Activated CD4-positive, alpha-beta T cell treated with anti-CD3 and anti-CD28 coated beads, Interleukin-2, amount 50 U/mL, for 1 hour (primary cell): ENCODE measurements at places on chromosomes 12 and 14.

DNA sequence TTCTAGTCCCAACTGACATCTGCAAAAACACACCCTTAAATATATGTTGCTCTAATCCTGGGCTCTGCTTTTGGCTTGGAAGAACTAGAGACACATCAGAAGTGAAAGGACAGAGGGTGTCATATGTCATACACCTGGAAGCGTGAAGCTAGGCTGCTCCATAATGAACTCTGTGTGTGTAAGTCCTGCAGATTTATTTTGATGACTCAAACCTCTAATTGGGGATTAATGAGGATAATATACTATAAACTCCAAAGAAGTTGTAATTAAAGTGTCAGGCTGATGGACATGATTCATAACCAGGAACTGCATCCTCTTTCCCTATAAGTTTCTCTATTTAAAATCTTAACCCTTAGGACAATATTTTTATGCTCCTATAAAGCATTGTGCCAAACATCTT lies 4.4 kb upstream of the KCNK10 start:
- no peak for DNase-seq

DNA sequence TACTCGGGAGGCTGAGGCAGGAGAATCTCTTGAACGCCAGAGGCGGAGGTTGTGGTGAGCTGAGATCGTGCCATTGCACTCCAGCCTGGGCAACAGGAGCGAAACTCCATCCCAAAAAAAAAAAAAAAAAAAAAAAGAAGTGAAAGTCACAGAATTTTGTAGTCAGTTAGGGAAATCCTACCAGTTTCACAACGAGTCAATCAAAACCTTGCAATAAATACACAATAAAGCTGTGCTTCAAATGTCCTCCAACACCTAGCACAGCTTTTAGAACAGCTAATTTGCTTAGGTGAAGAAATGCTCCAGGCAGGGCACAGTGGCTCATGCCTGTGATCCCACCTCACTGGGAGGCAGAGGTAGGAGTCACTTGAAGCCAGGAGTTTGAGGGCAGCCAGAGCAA lies 112.8 kb upstream of the ATF7IP start:
- no peak for DNase-seq

DNA sequence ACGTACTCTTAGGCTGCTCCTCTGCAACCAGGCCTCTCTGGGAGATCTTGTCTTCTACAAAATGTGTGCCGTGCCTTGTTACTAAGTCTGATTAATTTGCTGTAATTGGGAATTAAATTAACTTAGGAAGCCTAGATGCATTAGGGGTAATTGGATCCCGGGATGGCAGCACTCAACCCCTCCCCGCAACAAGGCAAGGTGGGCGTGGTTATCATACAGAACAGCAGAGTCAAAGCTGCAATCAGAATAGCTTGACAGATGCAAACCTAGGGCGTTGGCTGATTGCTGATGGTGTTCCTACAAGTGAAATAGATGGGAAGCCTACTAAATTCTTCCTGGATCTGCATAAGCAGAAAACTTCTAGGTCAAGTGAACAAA lies 34.5 kb upstream of the NFYB start:
- DNase-seq, result no peak

DNA sequence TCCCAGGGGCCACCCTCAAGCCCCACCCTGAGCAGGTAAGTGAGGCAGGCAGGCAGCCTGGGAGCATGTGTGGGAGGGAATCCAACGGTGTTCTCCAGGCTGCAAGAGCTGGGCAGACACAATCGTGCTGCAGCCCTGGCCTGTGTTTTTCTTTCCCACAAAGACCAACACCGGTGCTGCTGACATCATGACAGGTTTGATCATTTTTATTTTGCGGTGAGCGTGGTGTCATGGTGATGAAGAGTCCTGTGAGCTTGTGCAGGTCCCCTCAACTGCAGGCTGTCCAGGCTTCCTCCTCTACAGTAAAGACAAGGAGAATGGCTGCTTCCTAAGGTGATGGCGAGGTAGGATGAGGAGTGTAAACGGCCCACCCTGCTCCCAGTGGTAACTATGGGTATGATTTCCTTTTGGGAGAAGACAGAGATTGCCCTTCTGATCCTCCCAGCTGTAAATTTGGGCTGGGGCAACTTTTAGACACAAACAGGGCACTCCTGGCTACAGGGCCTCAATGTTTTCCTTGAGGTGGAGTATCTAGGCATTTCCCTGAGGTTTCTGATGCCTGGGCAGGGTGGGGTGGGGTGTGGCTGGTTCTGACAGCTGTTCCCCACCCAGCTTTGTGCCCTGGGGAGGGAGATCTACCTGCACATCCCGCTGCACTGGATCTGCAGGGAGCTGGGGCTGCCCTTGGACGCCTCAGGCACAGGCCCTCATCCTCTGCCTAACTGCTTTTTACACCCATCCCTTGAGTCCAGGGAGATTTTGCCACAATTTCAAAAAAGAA lies 109.1 kb downstream of the VCPKMT start:
- no peak for DNase-seq

DNA sequence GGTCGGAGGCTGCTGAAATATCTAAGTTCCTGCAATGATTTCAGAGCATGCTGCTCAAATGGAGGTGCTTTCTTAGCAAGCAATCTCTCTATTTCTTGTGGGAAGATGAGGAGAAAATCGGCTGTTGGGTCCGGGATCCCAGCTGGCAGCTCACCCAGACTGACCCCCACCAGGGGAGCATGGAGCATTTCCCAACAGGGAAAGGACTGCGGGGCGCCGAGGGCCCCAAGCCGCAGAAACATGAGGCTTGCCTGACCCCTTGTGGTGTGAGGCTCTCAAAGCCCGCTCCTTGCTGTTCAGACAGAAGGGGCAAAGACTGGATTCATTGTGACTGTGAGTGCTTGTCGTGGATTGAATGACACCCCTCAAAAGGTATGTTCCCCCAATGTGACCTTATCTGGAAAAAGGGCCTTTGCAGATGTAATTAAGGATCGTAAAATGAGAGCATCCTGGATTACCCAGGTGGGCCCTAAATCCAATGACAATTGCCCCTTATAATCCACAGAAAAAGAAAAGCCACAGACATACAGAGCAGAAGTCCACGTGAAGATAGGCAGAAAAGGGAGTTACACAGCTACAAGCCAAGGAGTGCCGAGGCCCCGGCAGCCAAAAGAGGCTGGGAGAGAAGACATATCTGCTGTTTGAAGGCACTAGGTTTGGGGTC lies 116.3 kb upstream of the VASH1 start:
- DNase-seq, result no peak

- no peak for DNase-seq
Measured at GRCh38 chr12:45304514-45305178, 88.8 kb downstream of the ANO6 start.

- DNase-seq, result no peak
Measured at GRCh38 chr12:96368233-96368632, 32.0 kb downstream of the CDK17 start.

DNA sequence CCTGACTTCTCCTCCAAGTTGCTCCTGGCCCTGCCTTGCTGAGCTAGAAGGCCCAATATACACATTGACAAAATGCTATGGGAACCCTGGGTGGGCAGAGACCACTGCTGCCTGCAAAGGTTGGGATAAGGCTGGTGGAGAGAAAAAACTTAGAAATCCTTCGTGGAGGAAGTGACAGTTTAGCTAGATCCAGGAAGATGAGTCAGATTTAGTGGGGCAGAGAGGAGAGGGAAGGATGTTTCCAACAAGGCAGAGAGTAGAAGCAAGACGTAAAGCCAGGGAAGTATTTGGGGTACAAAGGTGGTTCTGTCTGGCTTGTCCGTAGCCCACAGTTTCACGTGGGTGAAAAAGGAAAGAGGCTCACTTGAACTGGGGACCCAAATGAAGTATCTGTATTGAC lies 69.0 kb upstream of the CLMN start:
- DNase-seq, result no peak

GRCh38 chr14:59343585-59343984 lies 121.6 kb downstream of the GPR135 start:
- no peak for DNase-seq

GRCh38 chr12:56258068-56258819 lies at the start of gene ANKRD52:
TSS of gene ANKRD52 (minus strand) at chr12:56258384. CDS start at chr12:56258269, 115 bp downstream.
- DNase-seq, result peak; percentile 77

DNA sequence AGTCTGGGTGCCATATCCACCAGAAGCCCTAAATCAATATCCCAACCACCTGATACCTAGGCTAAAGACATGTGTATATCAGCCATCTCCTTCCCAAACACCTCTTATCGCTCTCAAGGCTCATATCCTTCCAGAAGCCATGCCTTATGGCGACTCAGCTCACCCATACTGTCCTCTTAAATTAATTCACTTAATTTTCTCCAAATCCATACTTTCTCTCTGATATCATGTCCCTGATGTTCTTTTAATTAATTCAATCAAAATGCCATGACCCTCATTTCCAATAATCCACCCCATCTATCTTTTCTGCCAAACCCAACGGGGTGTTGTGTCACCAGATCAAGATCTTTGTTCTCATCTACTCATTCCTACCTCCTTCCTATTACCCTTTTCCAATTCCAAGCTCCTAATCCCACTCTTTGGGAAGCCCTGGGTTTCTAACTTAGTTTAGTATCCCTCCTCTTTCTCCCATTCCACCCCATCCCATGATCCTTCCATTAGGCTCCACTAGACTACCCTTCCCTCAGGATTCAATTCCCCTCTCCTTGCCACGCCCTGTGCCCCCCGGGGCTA lies 723 bp downstream of the ATF7 start:
- DNase-seq, result no peak

GRCh38 chr12:80792861-80793260 lies 76.1 kb downstream of the MYF5 start:
- no peak for DNase-seq

- DNase-seq, result no peak
Measured at GRCh38 chr12:54273981-54274380, 5.9 kb downstream of the CBX5 start.

- no peak for DNase-seq
Measured at GRCh38 chr14:100989924-100990323, 86.4 kb upstream of the RTL1 start.

GRCh38 chr12:9636851-9637206 lies 29.1 kb upstream of the KLRB1 start:
- DNase-seq, result no peak

- DNase-seq, result no peak
Measured at GRCh38 chr12:102811110-102811737, 105.8 kb downstream of the PAH start.

- no peak for DNase-seq
Measured at GRCh38 chr12:110141389-110141788, 17.2 kb downstream of the IFT81 start.

DNA sequence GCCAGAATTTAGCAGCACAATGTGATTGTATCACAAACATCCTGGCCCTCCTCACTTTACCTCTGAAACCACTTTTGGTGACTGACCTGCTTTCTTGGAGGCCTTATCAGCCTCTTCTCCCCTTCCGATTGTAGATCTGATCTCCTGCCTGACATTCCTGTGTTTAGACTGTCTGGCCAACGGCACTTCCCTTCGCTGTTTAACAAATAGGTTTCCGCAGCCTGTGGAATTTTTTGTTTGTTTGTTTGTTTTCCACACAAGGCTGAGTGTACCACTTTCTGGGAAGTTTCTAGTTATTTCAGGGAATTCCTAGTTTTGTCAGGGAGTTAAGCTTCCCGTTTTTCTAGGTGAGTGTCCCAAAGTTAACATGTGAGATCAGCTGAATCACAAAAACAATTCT lies 65.9 kb upstream of the CDKN3 start:
- DNase-seq, result no peak

DNA sequence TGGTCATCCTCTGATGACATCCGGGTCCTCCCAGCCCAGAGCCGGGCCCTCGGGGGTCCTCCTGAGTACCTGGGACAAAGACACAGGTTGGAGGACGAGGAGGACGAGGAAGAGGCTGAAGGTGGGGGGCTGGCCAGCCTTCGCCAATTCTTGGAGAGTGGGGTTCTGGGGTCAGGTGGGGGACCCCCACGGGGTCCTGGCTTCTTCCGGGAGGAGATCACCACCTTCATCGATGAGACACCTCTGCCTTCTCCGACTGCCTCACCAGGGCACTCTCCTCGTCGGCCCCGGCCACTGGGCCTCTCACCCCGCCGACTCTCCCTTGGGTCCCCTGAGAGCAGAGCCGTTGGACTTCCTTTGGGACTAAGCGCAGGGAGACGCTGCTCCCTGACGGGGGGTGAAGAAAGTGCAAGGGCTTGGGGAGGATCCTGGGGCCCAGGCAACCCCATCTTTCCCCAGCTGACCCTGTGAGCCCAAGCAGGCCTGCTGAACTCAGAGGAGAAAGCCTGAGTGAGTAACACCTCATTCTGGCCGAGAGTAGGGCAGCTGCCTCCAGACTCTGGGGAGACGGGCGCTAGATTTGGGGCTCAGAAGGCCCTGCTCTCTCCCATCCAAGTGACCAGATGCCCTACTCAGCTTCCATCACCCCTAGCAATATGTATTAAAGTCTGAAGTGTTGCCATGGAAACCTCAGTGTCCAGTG lies 1.3 kb upstream of the P3H3 start:
- no peak for DNase-seq

- DNase-seq, result no peak
Measured at GRCh38 chr14:105591052-105591451, 64.7 kb downstream of the TMEM121 start.

DNA sequence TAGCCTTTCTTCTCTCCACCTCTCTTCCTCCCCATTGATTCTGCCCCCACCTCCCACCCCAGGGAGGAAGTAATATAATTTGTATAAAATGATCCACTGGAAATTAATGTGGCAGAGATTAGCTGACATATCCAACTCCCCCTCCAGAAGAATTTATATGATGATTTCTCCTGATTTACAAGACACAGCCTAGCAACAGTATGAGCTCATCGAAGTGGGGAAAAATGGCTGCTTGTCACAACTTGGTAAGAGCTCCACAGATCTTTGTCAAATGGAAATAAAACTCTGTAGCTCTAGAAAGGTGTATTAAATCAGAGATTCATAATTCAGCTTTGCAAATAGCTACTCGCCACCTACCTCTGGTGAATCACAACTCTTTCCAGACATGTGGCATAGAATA lies 195.7 kb downstream of the NOVA1 start:
- DNase-seq, result no peak

- no peak for DNase-seq
Measured at GRCh38 chr12:102638777-102639176, 158.4 kb upstream of the IGF1 start.

DNA sequence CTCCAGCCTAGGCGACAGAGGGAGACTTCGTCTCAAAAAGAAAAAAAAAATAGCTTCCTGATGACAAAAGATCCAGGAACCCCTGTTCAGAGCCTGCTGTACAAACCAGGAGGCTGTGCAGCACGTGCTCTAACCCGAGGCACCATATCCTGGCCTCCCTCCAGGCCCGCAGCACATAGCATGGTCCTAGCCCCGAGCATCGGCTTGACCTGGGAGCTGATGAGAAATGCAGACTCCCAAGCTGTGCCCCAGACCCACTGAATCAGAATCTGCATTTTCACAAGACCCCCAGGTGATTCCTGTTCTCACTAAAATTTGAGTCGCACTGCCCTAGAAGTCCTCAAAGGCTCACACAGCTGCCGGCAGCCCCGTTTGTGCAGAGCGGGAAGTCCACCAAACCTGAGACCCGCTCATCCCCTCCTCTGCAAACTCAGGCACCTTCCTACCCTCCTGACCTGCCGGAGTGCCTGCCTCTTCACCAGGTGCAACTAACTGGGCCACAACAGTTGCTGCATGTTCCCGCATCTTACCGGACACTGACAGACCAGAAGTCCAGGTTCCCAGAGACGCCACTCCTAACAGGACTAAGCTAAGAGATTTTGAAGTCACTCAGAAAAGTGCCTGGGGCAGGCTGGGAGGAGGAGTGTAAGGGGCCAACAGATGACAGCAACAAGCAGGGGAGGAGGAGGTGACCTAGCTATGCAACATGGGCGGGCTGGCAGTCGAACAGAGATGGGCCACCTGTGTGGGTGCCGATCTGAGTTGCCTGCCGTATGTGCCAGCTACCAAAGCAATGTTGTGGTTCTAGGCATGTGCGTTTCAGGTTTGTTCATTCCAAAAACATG lies 24.0 kb upstream of the RIN3 start:
- DNase-seq, result no peak

GRCh38 chr12:29640589-29641345 lies 143.0 kb downstream of the TMTC1 start:
- no peak for DNase-seq
